Activated naive CD4-positive, alpha-beta T cell (primary cell): ENCODE measurements at places on chromosomes 3 and 15.
A peak's percentile ranks its signal among the peaks of the same experiment; 100 is the strongest.

DNA sequence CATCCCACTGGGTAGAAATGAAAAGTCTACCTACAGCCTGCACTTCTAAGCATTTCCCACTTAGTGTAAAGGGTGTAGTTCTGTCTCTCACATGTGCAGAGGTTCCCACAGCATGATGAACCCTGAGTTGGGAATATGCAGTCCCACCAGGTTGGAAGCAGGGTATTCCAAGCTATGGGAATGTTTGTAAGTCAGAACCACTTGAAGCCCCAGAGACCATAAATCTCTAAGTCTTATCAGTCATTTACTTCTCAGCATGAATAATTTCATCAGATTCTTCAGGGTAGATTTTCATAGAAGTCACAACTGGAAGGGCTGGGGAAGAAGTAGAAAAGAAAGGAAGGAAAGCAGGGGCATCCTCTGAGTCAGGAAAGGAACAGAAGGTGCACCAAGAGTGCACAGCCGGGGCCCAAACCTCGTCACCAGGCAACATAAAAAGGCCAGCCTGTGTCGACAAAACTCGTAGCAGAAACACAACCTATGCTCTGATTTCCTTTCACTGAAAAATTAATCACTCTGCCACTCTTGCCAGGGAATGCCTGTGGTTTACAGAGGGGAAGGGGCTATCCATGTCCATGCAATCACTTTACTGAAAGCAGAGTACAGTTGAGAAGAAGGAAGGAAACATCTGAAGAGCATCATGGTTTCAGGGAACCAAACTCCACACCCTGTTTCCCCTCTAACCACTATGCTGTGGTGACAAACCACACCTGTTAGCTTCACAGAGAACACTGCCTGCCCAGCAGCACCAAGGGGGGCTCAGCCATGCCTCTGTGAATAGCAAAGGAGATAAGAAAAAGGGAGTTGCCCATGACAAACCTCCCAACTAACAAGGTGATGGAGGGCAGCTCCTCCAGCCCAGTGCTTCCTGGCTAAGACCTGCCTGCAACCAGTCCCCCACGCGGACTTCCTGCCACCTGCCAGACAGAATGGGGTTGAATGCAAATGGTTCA, 40.5 kb downstream of the SH3BP5 start:
- no peak for DNase-seq

GRCh38 chr3:192188218-192188835, 539.0 kb downstream of the FGF12 start:
- peak; percentile 5 for DNase-seq

GRCh38 chr15:34652726-34653033, 69.2 kb upstream of the GOLGA8B start:
- DNase-seq: no peak

GRCh38 chr15:34329006-34329405, 8.6 kb downstream of the SLC12A6 start:
- DNase-seq: no peak

DNA sequence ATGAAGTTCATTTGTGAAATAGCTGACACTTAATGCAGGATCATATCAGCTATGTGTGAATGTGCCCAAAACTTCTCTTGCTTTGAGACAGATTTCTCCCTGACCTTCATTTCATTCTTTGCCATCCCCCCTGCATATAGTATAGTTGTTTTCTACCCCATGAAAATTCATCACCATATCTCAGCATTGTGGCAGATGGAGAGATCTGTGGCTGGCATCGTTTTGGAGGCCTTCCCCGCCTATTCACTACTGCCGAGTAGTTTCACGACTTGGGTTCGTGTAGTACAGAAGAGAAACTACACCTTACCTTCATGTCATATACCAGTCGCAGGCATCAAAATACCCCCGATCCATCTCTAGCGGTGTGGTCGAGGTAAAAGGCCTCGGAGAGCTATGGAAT, 66.2 kb upstream of the SELENOK start:
- DNase-seq: no peak

DNA sequence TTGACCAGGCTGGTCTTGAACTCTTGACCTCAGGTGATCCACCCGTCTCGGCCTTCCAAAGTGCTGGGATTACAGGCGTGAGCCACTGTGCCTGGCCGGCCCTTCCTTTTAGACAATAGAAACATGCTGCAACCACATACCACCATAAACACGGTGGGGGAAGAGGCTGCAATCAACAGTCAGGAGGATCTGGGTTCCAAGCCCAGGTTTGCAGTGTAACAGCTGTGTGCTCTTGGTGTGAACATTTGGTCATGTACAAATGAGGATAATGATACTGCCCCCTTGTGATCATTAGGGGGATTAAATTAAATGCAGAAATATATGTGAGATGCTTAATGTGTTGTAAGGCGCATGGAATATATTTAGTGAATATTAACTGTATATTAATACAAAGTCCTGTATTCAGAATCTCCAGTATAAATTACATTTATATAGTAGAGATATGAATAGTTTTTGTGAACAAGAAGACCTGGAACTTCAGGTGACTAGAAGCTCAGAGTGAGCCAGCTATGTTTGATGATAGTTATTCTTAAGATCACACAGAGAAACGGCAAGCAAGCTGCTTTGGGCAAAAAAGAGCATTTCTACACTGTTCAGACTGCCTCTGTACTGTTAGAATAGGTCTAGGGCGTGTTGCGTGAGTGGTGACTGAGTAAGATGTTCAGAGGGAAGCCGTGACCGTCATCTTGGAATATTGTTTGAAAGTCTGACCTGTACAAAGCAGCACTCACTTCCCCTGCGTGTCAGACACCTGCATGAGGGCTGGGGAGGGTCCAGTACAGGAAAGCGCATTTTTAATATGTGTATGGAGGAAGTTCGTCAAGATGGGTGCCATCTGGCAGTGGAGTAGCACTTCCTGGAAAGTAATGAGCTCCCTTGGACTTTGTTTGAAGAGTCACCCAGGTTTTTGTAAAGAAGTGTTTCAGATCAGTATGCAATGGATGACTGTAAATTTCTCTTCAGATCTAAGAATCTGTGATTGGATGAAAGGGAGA, 125.8 kb downstream of the PGPEP1L start:
- no peak for DNase-seq

DNA sequence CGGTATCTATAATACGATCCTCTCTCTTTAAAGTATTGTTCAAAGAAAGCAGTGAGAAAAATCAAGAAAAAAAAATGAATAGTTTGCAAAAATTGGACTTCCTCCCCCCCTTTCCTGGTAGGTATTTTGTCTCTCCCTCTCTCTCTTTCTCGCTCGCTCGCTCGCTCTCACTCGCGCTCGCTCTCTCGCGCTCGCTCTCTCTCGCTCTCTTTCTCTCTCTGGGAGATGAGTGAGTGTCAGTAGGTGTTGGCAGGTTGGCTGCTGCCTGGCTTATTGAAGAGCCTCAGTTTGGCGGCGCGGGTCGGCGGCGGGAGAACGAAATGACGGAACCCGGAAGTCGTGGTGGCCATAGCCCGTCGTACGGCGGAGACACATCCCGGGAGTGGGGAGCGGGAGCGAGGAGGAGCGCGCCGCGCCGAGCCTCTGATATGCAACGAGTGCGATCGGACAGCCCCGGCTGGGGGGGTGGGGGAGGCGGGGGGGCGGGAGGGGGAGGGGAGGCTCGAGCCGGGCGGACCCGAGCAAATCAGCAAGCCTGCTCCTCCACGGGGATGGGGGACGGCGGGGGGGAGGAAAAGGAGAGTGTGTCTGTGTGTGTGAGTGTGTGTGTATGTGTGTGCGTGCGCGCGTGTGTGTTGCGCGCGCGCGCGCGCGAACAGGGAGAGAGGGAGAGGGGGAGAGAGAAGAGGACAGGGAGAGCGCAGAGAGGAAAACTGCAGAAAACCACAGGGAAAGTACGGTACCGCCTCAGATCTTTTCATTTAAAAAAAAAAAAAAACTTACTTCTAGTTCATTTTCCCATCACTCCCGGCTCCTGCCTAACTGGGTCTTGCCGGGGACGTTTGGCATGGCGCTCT, at the start of gene MEIS2:
Gene MEIS2, minus strand, starts transcription at position 441 of the 857 bp plus-strand sequence. CDS start 1,083 bp downstream, outside the sequence.
- no peak for DNase-seq

DNA sequence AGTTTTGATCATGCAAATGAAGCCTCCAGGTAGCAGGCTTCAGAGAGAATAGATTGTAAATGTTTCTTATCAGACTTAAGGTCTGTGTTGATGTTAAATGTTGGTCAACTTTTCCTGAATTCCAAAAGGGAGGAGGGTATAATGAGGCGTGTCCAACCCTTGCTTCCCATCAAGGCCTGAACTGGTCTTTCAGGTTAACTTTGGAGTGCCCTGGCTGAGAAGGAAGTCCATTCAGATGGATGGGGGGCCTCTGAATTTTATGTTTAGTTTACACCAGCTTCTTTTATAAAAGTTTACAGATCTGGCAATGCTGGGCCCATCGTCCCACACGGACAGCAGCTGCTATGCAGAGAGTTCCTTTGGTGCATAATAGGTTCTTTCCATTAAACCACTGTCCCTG, 8.9 kb downstream of the CCDC13 start:
- no peak for DNase-seq

DNA sequence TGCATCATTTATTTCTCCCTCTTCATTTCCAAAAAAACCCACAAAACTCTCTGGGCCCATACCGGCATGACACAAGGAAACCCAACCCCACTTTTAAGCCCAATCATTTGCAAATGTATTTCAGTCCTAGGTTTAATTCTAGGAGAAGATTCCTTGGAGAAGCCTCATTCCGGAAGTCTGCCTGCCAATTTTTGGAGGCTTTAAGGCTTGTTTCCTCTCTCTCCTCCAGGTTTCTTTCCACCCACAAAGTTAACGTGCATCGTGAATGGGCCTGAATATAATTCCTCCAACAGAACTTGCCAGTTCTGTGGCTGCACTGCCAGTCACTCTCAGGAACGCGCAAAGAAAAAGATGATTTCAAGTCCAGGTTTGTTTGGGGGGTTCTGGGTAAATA, 69.9 kb upstream of the FOXP1 start:
- no peak for DNase-seq

- DNase-seq: no peak
Observed at GRCh38 chr3:12630292-12630691, 33.6 kb downstream of the RAF1 start.

- no peak for DNase-seq
Observed at GRCh38 chr3:174533286-174533685, 325.8 kb upstream of the NAALADL2 start.

DNA sequence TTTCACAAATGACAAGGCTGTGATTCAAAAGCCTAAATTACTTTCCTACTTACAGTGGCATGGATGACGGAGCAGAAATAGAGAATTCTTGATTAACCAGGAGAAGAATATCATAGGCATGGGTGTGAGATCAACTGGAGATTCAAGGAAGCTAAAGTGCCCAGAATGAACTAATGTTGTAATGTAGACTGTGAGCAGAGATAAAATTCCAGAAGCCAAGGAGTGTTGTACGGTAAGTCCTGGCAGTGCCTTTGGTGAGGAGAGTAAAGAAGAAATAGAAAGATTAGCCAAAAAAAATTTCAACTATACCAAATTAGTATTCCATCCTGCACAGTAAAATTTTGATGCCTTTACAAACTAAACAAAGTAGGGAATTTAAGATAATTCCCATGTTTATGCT, 75.9 kb downstream of the ZBTB20 start:
- DNase-seq: no peak

DNA sequence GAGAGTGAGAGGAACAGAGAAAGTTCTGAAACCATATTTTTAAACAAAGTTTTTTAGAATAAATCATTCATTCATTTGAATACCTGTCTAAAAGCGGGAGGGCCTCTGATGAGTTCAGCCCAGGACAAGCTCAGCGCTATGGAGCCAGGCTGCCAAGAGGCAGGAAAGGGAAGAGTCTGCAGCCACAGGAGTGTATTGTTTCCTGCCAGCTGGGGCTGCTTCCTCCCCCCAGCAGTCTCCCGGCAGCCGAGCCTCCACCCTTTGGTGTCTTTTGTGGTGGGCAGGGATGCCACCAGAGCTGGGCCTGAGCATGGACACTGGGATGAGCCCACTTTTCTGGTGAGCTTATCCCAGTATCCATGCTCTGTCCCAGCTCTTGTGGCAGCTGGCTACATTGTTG, 199.5 kb upstream of the TPRG1 start:
- no peak for DNase-seq

DNA sequence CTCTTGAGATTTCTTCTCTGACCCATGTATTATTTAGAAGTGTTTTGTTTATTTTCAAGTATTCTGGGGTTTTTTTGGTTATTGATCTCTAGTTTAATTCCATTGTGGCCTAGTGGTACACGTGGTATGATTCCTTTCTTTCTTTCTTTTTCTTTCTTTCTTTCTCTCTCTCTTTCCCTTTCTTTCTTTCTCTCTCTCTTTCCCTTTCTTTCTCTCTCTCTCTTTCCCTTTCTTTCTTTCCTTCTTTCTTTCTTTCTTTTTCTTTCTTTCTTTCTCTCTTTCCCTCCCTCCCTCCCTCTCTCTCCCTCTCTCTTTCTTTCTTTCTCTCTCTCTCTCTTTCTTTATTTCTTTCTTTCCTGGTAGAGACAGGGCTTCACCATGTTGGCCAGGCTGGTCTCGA, 85.7 kb upstream of the UBE2E1 start:
- no peak for DNase-seq

GRCh38 chr15:74243431-74243830, 7.3 kb downstream of the CCDC33 start:
- no peak for DNase-seq

DNA sequence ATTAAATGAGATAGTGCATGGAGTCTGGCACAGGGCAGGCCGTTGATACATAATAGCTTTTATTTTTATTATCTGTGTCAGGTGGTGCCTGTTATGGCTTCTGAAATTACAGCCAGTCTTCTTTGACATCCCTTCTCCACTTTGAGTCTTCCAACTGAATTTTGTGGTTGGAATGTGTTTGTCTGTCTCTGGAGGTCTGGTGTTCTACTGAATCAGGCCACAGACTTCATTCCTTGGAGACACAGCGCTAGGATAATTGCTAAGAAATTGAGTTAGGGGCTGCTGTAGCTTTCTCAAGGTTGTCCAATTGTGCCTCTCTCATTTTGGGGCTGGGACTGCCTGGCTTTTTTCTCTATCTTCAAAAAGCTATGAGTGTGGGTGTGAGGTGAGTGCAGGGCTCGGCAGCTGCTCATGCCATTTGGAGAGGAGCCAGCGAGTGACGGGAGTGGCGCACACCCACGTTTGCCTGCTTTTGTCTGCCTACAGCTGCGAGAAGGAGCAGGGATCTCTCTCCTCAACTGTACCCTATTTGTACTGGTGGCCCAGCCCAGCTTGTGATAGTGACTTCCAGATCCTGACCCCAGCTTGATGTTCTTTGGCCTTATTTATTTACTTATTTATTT, 49.8 kb upstream of the SYN2 start:
- DNase-seq: no peak

DNA sequence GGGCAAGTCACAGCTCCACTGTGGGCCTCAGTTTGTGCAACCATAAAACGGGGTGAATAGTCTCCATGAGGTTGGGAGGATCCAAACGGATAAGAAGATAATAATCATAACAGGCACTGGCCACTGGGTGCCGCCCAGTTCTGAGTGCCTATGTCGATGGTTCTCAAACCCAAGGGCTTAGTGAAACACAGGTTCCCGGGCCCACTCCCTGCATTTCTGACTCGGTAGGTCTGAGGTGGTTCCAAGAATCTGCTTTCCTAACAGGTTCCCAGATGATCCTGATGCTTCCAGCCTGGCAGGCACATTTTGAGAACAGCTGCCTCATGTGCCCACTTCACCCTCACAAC, 21.2 kb downstream of the ALS2CL start:
- DNase-seq: no peak

DNA sequence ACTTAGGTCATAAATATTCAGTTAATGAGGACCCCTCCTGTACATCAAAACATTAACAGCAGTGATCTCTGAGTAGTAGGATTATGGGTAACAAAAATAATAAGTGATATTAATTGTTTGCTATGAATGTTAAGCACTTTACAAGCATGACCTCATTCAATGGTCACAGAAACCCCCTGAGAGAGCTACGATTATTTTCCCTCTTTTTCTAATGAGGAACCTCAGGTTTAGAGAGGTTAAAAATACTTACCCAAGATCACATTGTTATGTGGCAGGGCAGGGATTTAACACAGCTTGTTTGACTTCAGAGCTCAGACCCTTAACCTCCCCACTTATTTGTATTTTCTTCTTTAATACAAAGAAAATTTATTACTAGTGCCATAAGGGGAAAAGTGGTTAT, 228.2 kb downstream of the TBL1XR1 start:
- DNase-seq: no peak
